MG63 (cell line): ENCODE measurements at places on chromosomes 1 and 21. TPM values are rescaled to one million over a fixed set of nuclear protein-coding genes. Genes with fewer than 3 reads are reported as not detected.

Gene BMP8B
- total RNA-seq, result 0.02 and 1.2 TPM in 2 replicates

Gene IL10
- not detected in 2 replicates for total RNA-seq

- peak; percentile 30 for DNase-seq
Measured at GRCh38 chr1:22142315-22143064, 407 bp downstream of the WNT4 start.

GRCh38 chr1:53554592-53555305 is 95.5 kb downstream of the DMRTB1 start:
- DNase-seq, result no peak

DNA sequence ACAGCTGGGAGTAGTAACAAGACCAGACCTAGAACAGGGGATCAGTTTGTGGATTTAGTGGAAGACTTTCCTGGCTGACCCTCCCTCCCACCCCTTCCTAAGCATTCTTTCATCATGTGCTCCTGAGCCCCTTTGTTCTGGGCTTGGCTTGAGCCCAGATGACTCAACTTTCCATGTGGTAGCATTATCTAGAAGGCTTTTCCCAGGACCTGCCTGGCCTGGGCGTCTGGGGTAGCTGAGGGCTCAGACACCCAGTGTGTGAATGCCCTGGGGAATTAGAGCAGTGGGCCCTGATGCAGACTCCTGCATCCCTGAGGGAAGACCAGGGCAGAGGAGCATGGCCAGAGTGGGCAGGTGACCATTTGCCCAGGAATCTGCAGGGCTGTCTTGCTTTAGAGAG is 44.1 kb upstream of the TSPAN2 start:
- peak; percentile 38 for DNase-seq

GRCh38 chr1:107474877-107475612 is 334.2 kb downstream of the NTNG1 start:
- no peak for DNase-seq

DNA sequence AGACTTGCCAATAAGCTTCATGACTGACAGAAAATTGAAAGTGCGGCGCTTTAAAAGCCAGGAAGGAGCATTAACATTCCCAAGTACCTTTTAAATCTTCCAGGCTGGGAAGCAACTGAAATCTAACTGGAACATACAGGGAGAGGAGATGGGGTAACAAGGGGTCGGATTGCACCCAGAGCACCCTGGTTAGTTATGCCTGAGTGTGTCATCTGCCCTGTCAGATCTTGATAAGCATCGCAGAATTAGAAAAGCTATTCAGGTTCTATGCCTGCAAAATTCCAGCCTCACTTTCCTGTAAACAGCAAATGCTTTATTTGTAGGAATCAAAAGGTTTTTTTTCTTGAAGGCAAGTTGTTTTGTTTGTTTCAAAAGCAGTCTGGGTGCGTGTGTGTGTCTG is 58.5 kb downstream of the SERBP1 start:
- no peak for DNase-seq
